ENCODE measurements at places on chromosomes 5 and 9.
A peak's percentile ranks its signal among the peaks of the same experiment; 100 is the strongest.

DNA sequence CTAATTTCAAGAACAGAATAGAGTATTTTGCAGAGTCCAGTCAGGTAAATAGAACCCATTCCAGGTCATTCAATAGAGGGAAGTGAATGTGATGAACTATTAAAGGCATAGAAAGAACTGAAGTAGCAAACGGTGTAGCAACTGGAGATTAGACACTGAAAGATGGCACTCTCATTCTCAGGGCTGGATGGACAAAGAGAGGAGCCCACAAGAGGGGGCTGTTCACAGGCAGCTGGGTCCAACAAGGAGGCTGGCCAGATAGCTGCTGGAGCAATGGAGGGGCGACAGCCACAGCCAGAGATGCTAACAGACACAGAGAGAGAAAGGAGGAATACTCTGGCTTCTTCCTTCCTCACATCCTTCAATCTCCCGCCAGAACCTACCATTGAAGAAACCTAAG, 93.1 kb upstream of the SMARCA2 start:
- no peak for DNase-seq

GRCh38 chr5:133698646-133699526, 86.5 kb upstream of the FSTL4 start:
- no peak for DNase-seq

- no peak for DNase-seq
These were observed 75.1 kb upstream of the FBN2 start for GRCh38 chr5:128613128-128613527.

GRCh38 chr5:53418409-53418808, 62.0 kb upstream of the FST start:
- DNase-seq, result peak; percentile 86
